Stimulated activated naive CD8-positive, alpha-beta T cell treated with anti-CD3 and anti-CD28 coated beads, Interleukin-15, amount 100 ng/mL, for 72 hours (primary cell): ENCODE measurements at places on chromosomes 7 and 10.

- peak; percentile 30 for DNase-seq
These were observed 28.1 kb downstream of the ARL4A start for GRCh38 chr7:12715372-12716133.

DNA sequence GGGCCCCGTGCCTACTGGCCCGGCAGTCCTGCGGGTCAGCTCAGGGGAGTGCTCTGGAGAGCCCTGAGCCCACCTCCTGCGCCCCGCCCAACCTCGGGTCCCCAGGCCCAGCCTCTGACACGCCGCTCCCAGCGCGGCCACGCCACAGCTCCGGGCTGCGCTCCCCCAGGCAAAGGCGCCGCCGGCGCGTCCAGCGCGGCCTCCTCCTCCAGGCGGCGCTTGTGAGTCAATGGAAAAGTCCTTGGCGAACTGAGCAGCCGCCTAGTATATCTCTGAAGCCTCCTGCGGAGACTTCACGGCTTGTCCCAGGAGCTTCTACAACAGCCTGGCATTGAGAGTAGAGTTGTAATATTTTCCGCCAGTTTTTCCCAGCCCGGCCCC lies 29.5 kb upstream of the BMS1 start:
- peak; percentile 75 for DNase-seq

DNA sequence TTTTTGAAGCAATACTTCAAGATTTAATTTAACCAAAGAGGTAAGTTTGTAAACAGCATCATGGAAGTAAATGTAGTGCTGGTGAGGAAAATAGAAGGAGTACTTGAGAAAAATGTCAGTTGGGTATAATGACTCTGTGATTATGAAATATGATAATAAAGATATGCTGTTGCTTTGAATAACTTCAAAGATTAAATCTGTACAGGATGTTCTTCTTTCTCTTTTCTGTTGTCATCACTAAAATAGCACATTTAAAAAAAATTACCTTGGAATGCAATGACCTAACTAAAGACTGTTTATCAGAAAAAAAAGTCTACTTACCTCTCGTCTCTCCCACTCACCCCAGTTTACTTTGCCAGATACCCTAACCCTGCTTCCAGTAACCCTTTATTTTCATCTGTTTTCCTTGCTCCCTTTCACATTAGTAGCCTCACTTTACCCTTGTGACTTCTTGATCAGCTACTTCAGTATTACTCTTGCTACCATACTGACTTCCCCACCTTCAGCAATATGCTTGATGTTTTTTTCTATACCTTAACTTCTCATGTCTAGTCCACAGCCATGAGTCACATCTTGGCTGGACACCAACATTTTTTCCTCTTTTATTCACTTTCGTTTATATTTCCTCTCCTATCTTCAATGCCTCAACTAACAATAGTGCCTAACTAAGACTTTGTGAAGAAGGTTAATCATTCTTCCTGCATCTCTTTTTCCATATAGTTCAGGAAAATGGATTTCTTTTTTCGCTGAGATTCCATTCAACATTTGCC lies 29.7 kb upstream of the TAS2R16 start:
- no peak for DNase-seq

GRCh38 chr7:131011432-131011742 lies 277.4 kb upstream of the KLF14 start:
- DNase-seq: no peak
